RWPE2 (cell line): ENCODE measurements at places on chromosomes 1 and 21.

DNA sequence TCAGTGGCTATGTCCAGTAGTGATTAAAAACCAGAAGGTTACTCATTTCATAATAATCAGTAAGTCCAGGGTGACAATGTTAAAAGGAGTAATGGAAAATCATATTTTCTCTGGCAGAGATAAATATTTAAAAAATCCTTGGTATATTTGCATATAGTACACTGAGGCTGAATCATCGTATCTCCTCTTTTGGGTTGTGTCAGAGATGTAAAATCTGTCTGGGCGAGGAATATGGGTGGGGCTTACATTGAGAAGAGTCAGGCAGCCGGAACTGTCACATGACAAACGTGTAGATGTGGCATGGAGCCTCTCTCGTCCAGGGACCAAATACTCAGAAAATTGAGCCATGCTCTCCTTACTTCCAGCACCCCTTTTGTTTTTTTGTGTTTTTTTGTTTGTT is 120.9 kb downstream of the FMN2 start:
- H3K27me3 ChIP-seq, result no peaks in the 10 kb centered on the region
- H3K4me3 ChIP-seq, result no peak overlapping the region
- H3K4me1 ChIP-seq, result no peaks in the 10 kb centered on the region
- no peak overlapping the region for H3K27ac ChIP-seq
- DNase-seq, result no peak
- no peaks in the 10 kb centered on the region for H3K36me3 ChIP-seq

DNA sequence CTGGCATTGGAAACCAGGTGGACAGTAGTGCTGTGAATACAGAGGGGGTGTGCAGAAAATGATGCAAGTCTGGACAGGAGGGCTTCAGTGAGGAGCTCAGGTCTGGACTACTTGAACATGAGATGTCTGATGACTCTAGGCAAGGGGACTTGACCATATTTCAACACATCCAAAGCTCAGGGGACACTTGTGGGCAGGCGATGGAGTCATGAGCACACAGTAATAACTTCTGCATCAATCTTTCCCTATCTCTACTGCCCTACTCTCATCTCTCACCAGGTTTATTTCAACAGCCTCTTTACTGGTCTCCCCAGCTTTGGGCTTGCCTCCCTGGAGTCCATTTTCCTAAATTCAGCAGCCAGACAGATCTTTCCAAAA is 21.9 kb downstream of the FMO2 start:
- H3K36me3 ChIP-seq, result no peaks in the 10 kb centered on the region
- DNase-seq, result no peak
- no peak overlapping the region for H3K27ac ChIP-seq
- H3K4me3 ChIP-seq, result no peak overlapping the region
- no peaks in the 10 kb centered on the region for H3K4me1 ChIP-seq
- H3K27me3 ChIP-seq, result no peaks in the 10 kb centered on the region

GRCh38 chr1:204733869-204734596 is 48.5 kb upstream of the LRRN2 start:
- peaks cover 4% of the 10 kb centered on the region for H3K4me1 ChIP-seq
- H3K27ac ChIP-seq, result no peak overlapping the region
- no peaks in the 10 kb centered on the region for H3K36me3 ChIP-seq

DNA sequence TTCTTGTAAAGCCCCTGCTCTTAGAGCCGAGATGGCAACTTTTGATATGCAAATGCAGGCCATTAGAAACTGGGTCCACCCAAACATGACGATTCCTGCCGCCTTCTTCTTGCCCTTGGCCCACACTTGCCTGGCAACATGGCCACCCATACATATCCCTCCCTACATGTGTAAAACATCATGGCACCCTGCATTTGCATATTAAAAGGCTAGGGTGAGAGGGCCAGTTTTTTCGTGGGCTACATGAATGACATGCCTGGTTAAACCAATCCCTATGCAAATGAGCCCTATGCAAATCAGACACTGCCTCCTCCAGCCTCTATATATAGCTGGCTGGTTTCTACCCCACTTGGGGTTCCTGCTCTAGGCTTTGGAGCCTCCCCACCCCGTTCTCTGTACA is 18.8 kb downstream of the PLA2G2A start:
- H3K27me3 ChIP-seq, result peaks cover 4% of the 10 kb centered on the region
- DNase-seq, result no peak
- H3K4me1 ChIP-seq, result no peaks in the 10 kb centered on the region
- H3K4me3 ChIP-seq, result no peak overlapping the region

GRCh38 chr1:95006681-95007080 is 66.1 kb downstream of the ALG14 start:
- no peaks in the 10 kb centered on the region for H3K36me3 ChIP-seq
- H3K4me3 ChIP-seq, result no peak overlapping the region
- no peaks in the 10 kb centered on the region for H3K27me3 ChIP-seq
- H3K4me1 ChIP-seq, result peaks cover 9% of the 10 kb centered on the region

DNA sequence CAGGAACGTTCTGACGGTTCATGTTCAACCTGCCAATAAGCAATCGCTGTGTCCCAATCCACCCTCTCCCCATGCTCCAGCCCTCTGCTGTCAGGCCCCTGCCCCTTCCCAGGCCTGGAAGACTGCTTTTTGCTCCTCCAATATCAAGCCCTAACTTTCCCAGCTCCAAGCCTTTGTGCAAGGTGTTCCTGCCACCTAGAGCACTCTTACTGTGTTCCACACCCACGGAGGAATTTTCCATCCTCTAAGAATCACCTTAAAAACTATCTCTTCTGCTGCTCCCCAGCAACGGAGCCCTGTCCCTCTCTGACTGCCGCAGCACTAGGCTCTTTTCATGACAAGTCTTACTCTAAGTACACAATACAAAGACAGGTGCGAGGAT is 657.9 kb downstream of the AJAP1 start:
- no peak overlapping the region for H3K4me3 ChIP-seq
- DNase-seq, result no peak
- no peaks in the 10 kb centered on the region for H3K27me3 ChIP-seq

- no peak for DNase-seq
- H3K4me1 ChIP-seq, result peaks cover 8% of the 10 kb centered on the region
- H3K27me3 ChIP-seq, result no peaks in the 10 kb centered on the region
- no peak overlapping the region for H3K4me3 ChIP-seq
- H3K36me3 ChIP-seq, result no peaks in the 10 kb centered on the region
Observed at GRCh38 chr1:61263905-61264824, 181.8 kb downstream of the NFIA start.

DNA sequence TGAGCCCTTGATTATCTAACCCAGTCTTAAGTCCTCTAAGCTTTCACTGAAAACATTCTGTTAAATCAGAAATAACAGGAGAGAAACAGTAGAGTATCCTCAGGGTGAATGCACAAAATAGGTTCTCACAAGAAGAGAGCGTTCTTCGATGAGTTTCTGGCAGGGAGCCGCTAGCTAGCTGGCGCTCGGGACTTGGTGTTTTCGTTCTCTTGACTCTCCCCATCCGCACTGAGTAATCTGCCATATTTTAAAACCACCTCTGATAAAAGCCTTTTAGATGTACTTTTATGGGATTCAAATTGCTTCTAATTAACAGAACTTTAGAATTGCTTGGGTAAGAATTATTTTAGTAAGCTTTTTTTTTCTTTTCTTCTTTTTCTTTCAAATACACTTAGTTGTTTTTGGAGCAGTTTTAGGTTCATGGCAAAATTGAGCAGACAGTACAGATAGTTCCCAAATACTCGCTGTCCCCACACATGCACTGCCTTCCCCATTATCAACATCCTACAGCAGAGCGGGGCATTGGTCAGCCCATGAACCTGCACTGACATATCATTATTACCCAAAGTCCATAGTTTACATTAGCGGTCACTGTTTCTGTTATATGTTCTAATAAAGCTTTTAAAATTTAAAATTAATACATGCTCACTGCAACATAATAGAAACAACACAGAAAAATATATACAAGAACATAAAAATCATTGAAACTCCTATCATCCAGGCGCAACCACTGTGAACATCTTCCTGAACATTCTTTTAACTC is 35.4 kb downstream of the PRDM2 start:
- no peaks in the 10 kb centered on the region for H3K27me3 ChIP-seq
- no peak overlapping the region for H3K27ac ChIP-seq
- H3K4me3 ChIP-seq, result no peak overlapping the region
- no peak for DNase-seq

- no peak overlapping the region for H3K27ac ChIP-seq
- DNase-seq, result no peak
- H3K4me3 ChIP-seq, result no peak overlapping the region
- H3K27me3 ChIP-seq, result no peaks in the 10 kb centered on the region
Observed at GRCh38 chr1:99133756-99134500, 129.3 kb upstream of the PLPPR5 start.

- no peak overlapping the region for H3K4me3 ChIP-seq
- DNase-seq, result no peak
- no peaks in the 10 kb centered on the region for H3K36me3 ChIP-seq
- H3K27me3 ChIP-seq, result no peaks in the 10 kb centered on the region
Observed at GRCh38 chr1:198132060-198132781, 24.6 kb upstream of the NEK7 start.

DNA sequence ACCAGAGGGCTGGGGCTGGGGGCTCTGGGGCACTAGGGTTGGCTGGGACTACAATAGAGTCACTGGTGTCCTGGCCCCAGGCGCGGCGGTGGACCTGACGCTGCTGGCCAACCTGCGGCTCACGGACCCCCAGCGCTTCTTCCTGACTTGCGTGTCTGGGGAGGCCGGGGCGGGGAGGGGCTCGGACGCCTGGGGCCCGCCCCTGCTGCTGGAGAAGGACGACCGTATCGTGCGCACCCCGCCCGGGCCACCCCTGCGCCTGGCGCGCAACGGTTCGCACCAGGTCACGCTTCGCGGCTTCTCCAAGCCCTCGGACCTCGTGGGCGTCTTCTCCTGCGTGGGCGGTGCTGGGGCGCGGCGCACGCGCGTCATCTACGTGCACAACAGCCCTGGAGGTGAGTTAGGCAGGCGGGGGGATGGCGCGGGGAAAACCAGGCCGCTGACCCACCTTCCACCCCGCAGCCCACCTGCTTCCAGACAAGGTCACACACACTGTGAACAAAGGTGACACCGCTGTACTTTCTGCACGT is 4.1 kb downstream of the TIE1 start:
- no peak for DNase-seq
- H3K4me3 ChIP-seq, result no peak overlapping the region
- no peaks in the 10 kb centered on the region for H3K27me3 ChIP-seq
- no peak overlapping the region for H3K27ac ChIP-seq

- no peak overlapping the region for H3K4me3 ChIP-seq
- H3K27ac ChIP-seq, result no peak overlapping the region
- H3K4me1 ChIP-seq, result no peaks in the 10 kb centered on the region
- DNase-seq, result no peak
Observed at GRCh38 chr1:199109160-199109559, 470.3 kb downstream of the PTPRC start.

DNA sequence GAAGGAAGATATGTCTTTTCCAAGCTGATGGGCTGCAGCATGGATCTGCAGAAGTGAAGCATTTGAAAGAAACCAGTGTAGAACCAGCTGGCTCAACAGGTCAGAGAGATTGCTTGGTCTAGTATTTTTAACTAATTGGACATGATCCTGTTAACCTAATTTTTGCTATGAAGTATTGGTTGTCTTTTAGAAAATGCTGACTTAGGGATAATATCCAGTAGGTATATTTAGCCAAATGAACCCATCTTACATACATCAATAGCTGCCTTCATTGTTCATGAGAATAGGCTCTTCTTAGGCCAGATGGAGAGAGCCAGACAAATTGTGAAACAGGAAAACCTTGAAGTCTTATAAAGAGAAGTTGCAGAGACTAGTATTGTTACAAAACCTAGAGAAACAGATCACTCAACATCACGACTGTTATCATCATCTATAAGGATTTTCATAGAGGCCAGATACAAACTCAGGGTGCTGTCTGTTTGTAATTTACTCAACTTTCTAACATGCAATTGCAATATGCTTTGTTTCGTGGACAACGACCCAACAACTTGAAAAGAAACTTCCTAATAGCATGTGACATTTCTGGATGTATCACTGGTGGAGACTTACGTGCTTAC is 148.2 kb downstream of the DISC1 start:
- no peak for DNase-seq
- H3K4me1 ChIP-seq, result no peaks in the 10 kb centered on the region
- no peaks in the 10 kb centered on the region for H3K36me3 ChIP-seq

DNA sequence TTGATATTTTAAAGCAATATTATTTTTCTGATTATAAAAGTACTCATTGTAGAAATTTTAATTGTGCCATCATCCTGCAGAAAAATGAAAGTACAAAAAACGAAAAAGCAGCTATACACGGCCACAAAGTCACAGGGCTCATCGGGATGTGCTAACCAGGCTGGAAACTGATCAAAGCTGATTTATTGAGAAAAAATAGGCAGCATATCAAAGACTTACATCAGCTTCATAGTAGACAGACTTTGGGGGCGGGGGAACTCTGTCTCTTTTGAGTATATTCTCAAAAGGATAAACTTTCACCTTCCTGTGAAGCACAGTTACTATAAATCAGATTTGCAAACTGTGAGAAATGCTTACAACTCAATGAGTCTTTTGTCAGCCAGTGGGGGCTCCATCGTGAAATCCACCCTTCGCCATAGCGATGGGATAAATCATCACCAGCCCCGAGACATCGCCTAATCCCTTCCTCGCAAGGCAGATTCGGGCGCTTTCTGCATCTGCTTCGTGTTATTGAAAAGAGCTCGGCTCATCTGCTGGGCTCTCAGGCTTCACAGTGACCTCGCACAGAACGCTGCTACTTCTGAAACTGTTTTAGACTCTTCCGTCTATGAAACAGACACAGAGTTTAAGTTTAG is 69.2 kb upstream of the ERG start:
- H3K27me3 ChIP-seq, result no peaks in the 10 kb centered on the region
- H3K4me3 ChIP-seq, result peak overlapping the region; percentile 9
- no peak for DNase-seq
- H3K27ac ChIP-seq, result no peak overlapping the region
- H3K4me1 ChIP-seq, result peaks cover 3% of the 10 kb centered on the region

- no peak for DNase-seq
- no peak overlapping the region for H3K4me3 ChIP-seq
- no peak overlapping the region for H3K27ac ChIP-seq
- peaks cover 4% of the 10 kb centered on the region for H3K4me1 ChIP-seq
- no peaks in the 10 kb centered on the region for H3K27me3 ChIP-seq
- no peaks in the 10 kb centered on the region for H3K36me3 ChIP-seq
Observed at GRCh38 chr1:222790115-222790514, 24.7 kb upstream of the DISP1 start.

DNA sequence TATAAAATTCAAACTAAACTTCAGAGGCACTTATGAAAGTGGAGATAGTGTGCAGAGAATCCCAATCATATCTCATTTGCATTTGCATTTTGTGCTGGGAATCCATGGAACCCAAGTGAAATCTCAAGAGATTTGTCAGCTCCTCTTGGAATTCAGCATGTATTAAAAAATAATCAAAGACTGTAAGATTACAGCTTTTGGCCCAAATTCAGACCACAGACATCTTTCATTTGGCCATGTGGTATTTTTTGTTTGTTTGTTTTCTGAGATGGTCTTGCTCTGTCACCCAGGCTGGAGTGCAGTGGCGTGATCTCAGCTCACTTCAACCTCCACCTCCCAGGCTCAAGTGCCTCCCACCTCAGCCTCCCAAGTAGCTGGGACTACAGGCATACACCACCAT is 3.8 kb upstream of the CACYBP start:
- H3K27me3 ChIP-seq, result no peaks in the 10 kb centered on the region
- no peak overlapping the region for H3K4me3 ChIP-seq
- no peak overlapping the region for H3K27ac ChIP-seq
- H3K36me3 ChIP-seq, result 0 out of 2 replicates have a peak, but pooled peaks cover 3% of the 10 kb centered on the region
- DNase-seq, result no peak

GRCh38 chr1:68495532-68495931 is 1.4 kb downstream of the DEPDC1 start:
- no peak overlapping the region for H3K27ac ChIP-seq
- DNase-seq, result no peak
- peak overlapping the region; percentile 54 for H3K4me3 ChIP-seq
- H3K4me1 ChIP-seq, result peaks cover 16% of the 10 kb centered on the region
- no peaks in the 10 kb centered on the region for H3K27me3 ChIP-seq
- peaks cover 46% of the 10 kb centered on the region for H3K36me3 ChIP-seq

- no peak for DNase-seq
- H3K36me3 ChIP-seq, result peaks cover 57% of the 10 kb centered on the region
- no peak overlapping the region for H3K27ac ChIP-seq
Observed at GRCh38 chr1:59845091-59845490, 30.3 kb downstream of the HOOK1 start.
